ENCODE measurements at places on chromosomes 12 and 14. TPM values are rescaled to one million over a fixed set of nuclear protein-coding genes. Genes with fewer than 3 reads are reported as not detected.

GRCh38 chr14:24052656-24053547 is 1.1 kb downstream of the CARMIL3 start:
- no peak for DNase-seq

DNA sequence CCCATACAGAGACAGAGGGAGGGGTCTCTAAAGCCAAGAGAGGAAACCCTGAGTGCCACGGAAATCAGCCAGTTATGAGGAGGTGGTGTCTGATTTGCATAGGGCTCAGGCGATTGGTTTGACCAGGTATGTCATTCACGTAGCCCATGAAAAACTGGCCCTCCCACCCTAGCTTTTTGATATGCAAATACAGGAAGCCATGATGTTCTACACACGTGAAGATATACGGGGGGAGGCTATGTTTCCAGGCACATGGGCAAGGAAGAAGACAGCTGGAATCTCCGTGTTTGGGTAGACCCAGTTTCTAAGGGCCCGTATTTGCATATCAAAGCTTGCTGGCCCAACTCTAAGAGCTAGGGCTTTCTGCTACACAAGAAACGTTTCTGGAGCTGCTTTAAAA is 717.8 kb upstream of the SEL1L start:
- DNase-seq, result no peak

- no peak for DNase-seq
Observed at GRCh38 chr12:107612508-107612907, 73.1 kb upstream of the PWP1 start.

DNA sequence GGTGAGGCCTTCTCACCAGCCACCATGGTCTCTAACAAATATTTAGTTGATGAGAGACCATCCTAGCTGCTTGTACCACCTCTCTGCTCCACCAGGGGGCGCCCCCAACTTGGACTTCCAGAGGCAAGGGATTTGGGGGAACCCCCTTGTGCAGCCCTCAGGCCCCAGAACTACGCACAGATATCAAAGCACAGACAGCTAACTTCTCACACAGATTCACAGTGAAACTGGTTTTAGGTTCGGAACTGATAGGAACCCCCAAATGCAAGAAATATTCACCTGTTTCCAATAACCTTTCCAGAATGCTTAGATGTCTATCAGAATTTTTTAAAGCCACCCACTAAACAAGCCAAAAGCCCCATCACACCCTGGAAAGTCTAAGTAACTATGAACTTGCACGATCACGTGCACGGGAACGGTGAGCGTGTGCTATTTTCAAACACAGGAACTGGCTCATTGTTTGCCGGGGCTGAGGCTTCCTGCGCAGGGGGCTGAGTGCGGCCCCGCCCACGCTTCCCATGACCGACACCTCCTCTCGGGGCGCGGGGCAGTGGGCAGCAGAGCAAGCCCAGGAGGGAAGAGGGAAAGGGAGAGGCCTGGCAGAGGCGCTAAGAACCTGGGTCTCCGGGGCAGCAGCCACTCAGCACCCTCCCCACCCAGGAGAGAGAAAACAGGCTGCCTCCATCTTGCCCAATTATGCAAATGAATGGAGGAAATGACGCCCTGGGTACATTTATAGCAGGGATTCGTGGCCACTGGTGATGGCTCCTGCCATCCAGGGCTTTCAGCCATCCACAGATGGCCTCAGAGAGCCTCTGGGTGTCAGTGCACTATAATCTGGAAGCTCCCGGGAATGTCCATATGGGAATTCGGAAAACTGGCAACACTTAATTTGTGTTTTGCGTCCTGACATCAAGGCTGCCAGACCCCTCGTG is 79.4 kb upstream of the GPR68 start:
- peak; percentile 62 for DNase-seq

The PPP1CC gene
- 184 TPM for polyA plus RNA-seq

- no peak for DNase-seq
Observed at GRCh38 chr12:69929125-69929524, 104.1 kb downstream of the MYRFL start.

GRCh38 chr12:34401659-34402227 is 379.4 kb downstream of the ALG10 start:
- no peak for DNase-seq

Measured in right lung (tissue), 10 donors.